ENCODE measurements at places on chromosomes 2 and 18.

DNA sequence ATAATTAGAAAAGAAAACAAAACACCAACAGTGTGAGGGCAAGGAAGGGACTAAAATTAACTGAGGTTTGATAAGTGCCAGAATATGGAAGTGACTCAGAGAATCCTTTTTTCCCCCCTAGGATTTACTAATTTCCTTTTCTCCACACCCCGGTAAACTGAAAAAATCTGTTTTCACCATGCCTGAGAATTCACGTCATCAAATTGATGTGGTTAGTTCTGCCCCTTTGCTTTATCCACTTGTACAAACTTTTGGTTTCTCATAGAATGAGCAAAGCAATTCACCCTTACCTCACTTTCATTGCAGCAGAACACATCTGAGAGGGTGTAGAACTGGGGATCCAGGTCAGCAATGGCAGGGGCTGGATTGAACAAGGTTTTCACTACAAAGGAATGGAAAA is 57.8 kb downstream of the RBKS start:
- no peak for DNase-seq

DNA sequence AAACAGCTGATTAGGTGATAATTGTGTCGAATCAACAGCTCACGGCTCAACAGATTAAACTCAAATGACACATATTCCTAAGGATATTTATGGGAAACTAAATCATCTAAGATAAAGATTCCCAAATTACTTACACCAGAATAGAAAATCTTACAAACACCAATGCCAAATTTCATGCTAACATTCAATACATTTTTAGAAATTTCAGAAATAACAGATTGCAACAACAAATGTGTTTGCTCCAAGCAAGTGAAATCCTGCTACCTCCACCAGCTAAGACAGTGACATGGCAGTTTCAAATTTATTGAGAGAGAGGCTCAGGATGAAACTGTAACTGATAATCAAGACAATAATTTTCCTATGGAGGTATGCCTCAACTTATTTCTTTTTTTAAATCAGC is 65.0 kb upstream of the EPB41L3 start:
- DNase-seq, result no peak

- no peak for DNase-seq
Measured at GRCh38 chr2:195022508-195022830, 634.6 kb upstream of the SLC39A10 start.

GRCh38 chr2:120466704-120467054 is 120.7 kb downstream of the INHBB start:
- DNase-seq, result no peak

DNA sequence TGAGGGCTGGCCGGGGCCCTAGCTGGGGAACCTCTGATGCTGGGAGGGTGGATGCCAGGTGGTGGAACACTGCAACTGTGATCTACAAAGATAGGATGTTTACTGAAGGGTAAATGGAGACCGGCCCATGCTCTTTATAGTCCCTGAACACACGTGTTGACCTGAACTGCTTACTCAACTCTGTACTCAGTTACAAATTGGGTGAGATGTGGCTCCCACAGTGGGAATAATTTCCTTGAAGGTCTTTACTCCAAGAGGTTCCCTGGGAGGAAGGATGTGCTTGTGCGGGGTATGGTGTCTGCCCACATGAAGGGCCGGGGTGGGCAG is 254.1 kb downstream of the PRKCE start:
- no peak for DNase-seq

GRCh38 chr2:16203691-16204090 is 263.3 kb downstream of the MYCN start:
- no peak for DNase-seq

DNA sequence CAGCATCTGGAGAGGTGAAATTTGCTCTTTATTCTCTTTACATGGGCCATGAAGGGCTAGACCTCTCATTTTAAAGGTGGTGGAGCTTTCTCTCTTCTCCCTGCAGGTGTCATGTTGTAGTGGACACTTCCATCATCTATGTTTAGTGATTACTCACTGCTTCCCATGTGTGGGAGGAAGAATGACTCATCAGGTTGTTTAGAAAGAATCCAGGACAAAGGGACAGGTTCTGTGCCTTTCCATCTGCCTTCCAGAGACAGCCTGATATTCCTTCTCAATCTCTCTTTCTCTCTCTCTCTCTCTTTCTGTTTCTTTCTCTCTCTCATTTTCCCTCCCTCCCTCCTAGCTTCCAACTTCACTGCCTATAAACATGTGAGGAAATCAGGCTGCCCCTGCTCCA is 38.7 kb downstream of the SCG2 start:
- no peak for DNase-seq

- no peak for DNase-seq
Measured at GRCh38 chr18:45024357-45025088, 343.8 kb downstream of the SETBP1 start.

- no peak for DNase-seq
Measured at GRCh38 chr2:128310761-128311160, 7.9 kb downstream of the HS6ST1 start.

DNA sequence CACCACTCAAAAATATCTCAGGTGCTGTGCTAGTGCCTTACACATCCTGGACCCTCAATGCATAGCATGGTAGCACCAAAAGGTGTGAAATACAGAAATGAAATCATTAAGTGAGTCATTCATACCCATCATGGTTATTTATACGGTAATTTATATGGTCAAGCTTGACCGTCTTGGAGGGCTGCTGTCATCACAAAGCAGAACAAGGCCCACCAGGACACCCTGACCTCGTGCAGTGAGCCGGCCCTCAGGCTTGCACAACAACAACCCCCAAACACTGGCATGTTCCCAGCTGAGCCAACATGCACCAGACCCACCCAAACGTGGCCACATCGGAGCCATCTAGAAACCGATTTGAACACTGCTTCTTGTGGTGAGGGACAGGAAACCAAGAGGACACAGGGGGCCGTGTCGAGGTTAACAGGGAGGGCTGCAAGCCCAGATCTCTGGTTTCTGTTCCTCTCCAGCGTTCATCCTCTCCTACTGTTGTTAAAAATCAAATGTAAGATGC is 378.5 kb upstream of the ID2 start:
- DNase-seq, result peak; percentile 94

GRCh38 chr2:177193240-177193639 is 19.4 kb upstream of the HNRNPA3 start:
- peak; percentile 35 for DNase-seq

DNA sequence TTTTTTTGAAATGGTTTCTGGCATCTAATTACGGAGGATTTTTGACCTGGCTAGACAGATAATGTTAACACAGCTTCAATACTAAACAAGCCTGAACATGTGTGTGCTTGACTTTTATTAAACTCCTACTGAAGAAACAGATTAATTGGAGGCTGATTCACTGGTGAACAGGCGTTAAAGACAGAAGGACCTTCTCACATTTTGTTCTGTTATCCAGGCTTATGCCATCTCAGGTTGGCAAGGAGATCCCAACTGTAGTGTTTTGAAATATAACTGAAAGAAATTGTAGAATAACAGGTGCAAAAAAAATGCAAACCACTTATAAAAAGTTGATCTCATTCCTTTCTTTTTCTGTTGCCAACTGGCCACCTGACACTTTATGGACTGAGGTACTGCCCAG is 269.6 kb downstream of the ARHGAP15 start:
- DNase-seq, result no peak

- no peak for DNase-seq
Measured at GRCh38 chr2:181095486-181095885, 115.1 kb downstream of the UBE2E3 start.

DNA sequence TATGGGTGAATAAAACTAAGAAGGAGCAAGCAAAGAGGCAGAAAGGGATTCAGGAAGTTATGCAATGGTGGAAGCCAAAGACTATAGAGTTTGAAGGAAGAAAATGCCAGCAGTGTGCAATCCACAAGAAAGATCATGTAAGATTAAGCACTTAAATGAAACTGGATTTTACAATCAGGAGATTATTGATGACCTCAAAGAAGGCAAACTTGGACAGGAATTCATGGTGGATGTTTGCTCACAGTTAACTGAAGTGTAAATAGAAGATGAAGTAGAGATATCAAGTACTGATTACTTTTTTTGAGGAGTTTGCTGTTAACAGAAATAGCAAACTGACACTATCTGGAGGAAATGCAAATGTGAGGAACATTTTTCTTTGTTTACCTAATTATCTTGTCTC is 308.9 kb downstream of the RND3 start:
- no peak for DNase-seq

GRCh38 chr2:226796840-226797288 is 2.8 kb downstream of the IRS1 start:
- no peak for DNase-seq

DNA sequence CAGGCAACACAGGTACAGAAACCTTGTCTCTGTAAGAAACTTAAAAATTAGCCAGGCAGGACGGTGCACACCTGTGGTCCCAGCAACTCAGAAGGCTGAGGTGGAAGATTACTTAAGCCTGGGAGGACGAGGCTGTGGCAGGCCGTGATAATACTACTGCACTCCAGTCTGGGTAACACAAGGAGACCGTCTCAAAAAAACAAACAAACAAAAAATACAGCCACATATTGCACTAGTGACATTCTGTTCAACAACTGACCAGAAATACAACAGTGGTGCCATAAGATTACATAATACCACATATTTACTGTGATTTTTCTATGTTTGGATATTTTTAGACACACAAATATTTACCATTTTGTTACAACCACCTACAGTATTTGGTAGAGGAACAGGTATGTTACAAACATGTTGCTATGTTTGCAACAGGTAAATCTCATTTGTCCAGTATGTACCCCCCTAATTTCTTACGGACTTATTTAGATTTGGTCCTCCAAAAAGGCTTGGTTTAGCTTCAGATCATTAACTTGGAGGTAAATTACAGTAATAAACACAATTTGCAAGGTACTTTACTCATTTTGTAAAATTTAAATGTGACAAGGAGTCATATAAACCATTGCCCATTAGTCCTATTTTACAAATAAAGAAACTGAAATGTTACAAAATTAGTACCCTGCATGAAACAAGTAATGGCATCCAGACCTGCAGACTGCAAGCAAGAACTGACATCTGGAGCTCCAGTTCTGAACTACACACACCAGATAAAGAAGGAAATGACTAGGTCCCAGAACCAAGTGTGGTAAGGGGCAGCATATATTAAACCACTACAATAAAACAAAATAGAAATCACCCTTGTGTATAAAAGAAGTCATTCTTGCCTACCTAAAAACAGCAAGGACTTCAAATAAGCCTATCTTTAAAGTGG is 36.8 kb downstream of the TRIP12 start:
- peak; percentile 46 for DNase-seq

GRCh38 chr2:128304715-128305554 is 13.7 kb downstream of the HS6ST1 start:
- DNase-seq, result no peak

- no peak for DNase-seq
Measured at GRCh38 chr18:77894060-77894459, 644.4 kb downstream of the GALR1 start.

DNA sequence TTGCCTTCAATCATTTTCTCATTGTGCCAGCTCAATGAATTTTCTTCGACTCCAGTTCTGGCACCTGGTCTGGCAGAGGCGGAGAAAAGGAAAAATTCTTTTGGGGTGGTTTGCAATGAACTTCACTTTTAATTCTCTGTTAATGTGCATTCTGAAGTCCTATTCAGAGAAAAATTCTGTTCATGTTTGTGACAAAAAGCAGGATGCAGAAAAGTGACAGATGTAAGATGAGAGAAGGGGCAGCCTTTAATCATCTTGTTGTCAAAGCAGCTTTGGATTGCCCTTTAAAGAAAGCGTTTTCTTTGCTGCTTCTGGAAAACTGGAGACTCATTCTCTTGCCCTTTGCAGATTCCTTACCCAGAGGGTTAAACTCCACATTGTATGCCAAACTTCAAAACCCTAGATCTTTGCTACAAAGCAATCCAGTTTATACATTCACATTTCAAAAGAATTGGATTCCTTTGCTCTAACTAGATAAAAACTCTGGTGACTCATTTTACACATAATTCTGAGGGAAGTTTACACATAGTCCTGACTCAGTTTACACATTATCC is 94.6 kb upstream of the CAVIN2 start:
- no peak for DNase-seq

DNA sequence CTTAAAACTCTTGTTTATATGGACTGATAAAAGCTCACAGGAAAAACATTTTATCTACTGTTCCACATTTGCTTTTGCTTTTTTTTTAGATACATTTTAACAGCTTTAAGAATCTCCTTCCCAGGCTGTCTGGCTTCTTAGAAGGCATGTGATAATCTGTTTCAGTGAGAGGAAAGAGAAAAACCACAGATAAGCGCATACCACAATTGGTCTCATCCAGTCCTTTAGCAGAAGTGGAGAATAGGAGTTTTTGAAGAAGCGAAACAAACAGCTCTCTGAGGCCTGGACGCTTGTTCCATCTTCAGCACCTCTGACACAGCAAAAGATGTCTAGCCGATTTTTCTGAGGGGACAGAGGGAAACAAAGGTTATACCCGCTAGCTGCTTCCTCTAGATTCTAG is 37.6 kb downstream of the RMC1 start:
- peak; percentile 57 for DNase-seq

- DNase-seq, result no peak
Measured at GRCh38 chr2:207498427-207498826, 31.3 kb upstream of the CREB1 start.

GRCh38 chr18:7661207-7661606 is 94.1 kb downstream of the PTPRM start:
- DNase-seq, result no peak

GRCh38 chr18:987325-988186 is 82.9 kb downstream of the ADCYAP1 start:
- DNase-seq, result no peak

DNA sequence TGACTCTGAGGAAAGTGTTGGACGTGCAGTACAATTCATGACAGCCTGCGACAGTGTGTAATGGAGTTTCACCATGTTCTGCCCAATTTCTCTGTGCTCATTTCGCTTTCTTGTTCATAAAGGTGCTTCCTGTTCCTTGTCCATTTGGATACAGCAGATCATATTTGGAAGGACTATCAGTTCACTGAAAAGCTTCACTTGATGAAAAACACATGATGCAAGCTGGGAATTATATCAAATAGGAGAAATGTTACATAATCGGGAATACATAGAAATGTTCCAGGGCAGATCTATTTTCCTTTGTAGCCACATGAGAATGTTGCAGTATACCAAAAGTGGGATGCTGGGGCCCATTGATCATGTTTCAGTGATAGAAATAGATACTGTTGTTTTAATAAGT is 266.3 kb upstream of the SLC14A2 start:
- DNase-seq, result no peak

- DNase-seq, result no peak
Measured at GRCh38 chr2:109459485-109459884, 154.3 kb downstream of the SEPTIN10 start.

- DNase-seq, result no peak
Measured at GRCh38 chr2:205568620-205569019, 113.7 kb upstream of the NRP2 start.

GRCh38 chr2:107525406-107525805 is 301.3 kb upstream of the RGPD4 start:
- no peak for DNase-seq

- no peak for DNase-seq
Measured at GRCh38 chr2:154247503-154247902, 375.8 kb downstream of the GALNT13 start.

GRCh38 chr2:204026294-204026693 is 89.7 kb downstream of the ICOS start:
- DNase-seq, result no peak
